ENCODE measurements at places on chromosomes 1 and 21. TPM values are rescaled to one million over a fixed set of nuclear protein-coding genes. Genes with fewer than 3 reads are reported as not detected.

Gene NTPCR
- total RNA-seq: 53.7 TPM

- DNase-seq: no peak
These were observed 94.5 kb downstream of the CD58 start for GRCh38 chr1:116476321-116476720.

GRCh38 chr1:85060038-85060437 lies 11.7 kb upstream of the MCOLN3 start:
- no peak for DNase-seq

GRCh38 chr21:28252928-28253327 lies 739.7 kb downstream of the LTN1 start:
- no peak for DNase-seq

Gene OLIG2
- 0.05 TPM for total RNA-seq

DNA sequence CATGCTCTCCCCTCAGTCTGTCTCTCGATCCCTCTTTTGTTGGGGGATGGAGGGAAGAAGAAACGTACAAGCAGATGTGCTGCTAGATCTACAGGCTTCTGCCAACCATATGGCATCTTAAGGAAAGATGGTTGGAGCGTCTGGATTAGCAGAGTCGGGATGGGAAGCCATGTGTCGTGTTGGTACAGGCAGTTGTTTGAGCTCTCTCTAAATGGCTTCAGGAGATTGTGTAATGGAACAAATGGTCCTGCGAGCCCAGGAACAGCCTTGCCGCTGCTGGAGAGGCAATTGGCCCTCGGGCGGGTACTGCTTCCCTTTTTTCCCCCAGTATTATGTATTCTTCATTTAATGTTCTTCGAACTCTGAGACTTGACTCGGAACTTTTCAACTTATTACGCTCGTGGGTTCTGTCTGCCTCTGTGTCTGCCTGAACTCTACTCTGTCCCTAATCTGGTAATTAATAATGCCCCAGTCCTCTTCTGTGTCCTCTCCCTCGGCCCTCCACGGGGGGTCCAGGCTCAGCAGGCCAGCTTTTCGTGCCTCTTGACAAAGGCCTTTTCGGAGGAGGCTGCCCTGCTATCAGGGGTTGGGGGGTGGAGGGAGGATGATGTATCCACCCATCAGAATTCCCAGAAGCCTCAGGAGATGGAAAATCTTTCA lies 215.3 kb downstream of the SDCCAG8 start:
- no peak for DNase-seq

Gene OR6N2
- total RNA-seq: not detected

Gene NUP210L
- 0.14 TPM for total RNA-seq

Gene CRYBG2
- total RNA-seq: 0.76 TPM

Gene CELSR2
- 1.2 TPM for total RNA-seq

DNA sequence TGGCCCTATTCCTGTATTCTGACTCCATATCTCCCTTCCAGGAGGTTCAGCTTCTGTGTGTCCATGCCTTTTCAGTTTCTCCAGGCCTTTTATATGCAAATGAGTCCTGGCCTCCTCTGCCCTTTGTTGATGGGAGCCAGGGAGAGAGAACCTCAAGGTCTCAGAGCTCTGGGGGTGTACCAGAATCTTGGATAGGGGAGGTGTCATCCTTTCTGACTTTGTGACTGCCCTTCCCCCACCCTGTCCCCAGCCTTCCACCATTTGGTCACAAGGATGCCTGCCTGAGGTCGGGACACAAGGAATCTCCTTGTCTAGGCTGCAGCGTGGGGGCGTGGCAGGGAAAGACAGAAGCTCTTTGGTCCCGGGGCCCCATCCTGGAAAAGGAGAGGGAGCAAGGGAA lies 18.6 kb downstream of the LURAP1 start:
- no peak for DNase-seq

DNA sequence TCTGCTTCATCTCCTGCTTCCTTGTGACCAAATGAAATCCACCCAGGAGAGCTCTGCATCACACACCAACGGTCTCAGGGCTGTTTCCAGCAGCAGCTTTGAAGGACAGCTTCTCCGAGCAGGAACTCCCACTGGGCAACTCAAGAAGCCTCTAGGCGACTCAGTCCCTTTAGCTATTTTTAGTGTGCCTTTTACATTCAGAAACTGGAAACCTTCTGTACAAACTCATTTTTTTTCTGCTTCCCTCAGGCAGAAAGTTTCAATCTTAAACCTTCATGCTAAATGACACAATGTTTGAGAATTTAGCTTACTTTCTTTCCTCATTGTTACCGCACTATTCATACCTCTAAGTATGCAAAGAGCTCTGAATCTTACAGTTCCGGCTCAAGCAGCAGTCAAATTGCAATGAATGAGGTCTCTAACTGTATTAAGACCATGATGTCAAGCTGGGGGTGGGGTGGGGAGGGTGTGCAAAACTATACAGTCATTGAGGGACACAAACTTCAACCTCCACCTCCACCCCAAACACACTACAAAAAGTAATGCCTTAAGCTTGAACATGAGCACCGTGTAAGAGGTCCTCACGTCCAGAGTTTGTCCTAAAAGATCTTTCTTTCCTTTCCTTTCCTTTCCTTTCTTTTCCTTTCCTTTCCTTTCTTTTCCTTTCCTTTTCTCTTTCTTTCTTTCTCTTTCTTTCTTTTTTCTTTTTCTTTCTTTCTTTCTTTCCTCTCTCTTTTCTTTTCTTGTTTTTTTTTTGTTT lies 16.4 kb upstream of the TARBP1 start:
- no peak for DNase-seq

DNA sequence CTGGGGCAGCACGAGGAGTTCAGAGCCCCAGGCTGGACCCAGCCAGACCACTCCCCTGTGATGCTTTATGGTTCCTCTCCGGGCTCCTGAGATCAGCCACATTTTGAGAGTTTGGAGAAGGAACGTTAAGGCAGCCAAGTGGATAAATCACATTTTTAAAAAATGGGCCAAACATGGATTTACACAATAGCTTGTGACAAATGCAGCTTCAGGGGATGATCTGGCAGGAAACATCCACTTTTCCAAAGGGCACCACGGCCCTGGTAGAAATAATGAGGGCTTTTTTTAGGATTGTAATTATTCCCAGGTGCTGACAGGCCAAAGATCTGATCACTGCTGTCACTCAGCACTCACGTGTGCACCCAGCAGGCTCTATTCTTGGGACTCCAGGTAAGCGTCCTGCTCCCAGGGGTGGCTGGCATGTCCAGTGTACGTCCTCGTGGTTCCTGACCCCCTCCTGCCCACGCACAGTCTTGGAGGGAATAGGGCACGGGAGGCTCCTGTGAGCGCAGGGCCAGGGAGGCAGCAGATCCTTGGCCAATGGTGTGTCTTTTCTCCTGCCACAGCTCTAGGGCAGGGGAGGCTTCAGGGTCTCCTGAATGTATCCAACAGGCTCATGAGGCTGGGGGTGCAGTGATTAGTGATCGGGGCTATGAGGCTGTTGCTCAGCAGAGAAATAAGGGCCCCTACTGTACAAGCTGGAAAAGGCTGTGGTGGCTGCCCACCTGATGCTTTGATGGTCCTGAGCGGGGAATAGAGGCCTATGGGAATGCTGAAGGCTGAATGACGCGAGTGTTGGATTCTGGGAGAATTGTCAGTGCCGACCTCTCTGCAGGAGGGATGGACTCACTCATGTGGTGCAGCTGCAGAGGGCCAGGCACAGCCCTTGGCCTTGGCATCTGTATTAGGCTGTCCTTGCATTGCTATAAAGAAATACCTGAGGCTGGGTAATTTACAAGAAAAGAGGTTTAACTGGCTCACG lies 415.7 kb downstream of the PTPRU start:
- no peak for DNase-seq

Gene NOS1AP
- 0.05 TPM for total RNA-seq

DNA sequence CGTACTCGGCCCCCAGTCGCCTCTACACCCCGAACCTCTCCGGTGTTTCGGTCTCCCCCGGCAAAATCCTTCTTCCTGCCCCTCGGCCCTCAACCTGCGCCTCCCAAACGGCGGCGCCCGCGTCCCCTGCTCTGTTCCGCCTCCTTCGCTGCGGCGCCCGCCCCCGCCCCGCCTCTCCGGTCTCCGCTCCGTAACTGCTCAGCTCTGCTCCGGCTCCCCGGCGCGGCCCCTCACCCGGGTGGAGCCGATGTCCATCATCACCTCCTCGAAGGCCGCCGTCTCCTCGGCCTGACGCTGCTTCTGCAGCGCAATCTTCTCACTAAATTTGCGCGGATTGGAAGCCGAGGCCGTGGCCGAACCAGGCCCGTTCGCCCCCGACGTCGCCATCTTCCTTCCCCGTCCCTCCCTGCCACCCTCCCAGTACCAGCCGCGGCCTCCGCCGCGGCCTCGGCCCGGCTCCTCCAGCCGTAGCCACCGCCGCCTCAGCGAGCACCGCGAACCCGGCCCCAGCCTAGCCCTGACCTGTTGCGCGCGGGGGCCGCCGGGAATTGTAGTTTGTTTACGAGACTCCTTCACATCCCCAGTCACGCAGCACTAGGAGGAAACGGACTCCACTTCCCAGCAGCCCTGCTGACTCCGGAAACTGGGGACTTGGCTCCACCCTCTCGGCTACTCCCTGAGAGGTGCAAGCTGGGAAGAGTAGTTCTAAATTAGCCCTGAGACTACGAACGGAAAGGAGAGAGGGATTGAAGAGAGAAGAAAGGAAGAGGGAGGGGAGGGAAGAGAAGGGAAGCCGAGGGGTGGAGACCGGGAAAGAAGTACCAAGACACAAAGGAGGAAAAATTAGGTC lies at the start of gene CRTC2:
Gene CRTC2 (minus strand): TSS at position 502 of the 850 bp plus-strand sequence. CDS start 115 bp downstream, at position 387.
- peak; percentile 96 for DNase-seq

DNA sequence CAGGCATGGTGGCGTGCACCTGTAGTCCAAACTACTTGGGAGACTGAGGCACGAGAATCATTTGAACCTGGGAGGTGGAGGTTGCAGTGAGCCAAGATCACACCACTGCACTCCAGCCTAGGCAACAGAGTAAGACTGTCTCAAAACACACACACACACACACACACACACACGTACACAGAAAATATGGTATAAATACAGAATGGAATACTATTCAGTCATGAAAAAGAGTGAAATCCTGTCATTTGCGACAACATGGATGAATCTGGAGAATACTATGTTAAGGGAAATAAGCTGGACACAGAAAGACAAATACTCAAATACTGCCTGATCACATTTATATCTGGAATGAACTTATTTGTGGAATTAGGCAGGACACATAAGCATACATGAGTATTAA lies 18.4 kb downstream of the FOXD2 start:
- no peak for DNase-seq

DNA sequence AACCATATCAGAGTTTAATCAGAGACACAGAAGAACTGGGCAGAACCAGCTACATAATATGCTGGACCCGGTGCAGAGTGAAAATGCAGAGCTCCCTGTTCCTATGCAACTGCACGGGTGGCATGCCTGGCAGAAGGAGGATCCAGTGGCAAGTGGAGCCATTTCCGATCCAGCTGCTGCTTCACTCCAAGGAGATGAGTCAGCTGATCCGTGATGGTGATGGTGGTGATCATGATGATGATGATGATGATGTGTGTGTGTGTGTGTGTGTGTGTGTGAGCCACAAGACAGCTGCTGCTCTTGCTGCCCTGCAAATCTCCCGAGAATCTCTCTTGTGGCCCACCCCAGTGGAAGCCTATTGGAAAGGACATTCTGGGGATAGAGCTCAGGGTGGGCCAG lies 133.0 kb downstream of the URB2 start:
- no peak for DNase-seq

Gene HS2ST1
- total RNA-seq: 11.5 TPM

DNA sequence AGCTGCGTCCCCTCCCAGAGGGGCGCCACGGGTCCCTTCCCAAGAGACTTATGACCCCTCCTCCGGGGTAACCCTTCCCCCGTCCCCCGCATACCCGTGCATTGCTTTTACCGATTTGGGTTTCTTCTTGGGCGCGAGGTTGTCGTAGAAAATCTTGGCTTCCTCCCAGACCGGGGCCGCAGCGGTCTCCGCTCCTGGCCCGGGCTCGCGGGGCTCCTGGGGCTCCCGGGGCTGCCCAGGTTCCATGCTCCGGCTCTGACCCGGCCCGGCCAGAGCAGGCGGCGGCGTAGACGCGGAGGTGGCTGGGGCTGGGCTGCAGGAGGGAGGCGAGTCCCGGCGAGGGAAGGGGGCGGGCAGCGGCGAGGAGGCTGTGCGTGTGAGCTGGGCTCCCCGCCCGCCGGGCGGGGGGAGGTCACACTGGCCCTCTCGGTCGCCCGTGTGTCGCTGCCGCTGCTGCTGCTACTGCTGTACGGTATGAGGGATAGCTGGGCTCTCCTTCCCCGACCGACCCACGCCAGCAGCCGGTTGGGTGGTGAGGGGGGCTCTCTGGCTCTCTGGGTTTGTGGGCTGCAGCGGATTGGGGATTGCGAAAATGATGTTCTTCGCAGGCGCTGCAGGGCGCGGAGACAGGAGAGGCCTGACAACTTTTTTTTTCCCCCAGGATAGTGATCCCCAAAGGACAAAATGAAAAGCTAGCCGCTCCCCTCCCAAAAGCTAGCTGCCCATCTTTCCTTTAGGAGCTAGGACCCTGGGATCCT lies at the start of gene NT5C1A:
Gene NT5C1A (minus strand): TSS at position 315 of the 758 bp plus-strand sequence. CDS start 69 bp downstream, at position 246.
- no peak for DNase-seq

GRCh38 chr1:224711876-224712275 lies 95.8 kb downstream of the CNIH3 start:
- no peak for DNase-seq

DNA sequence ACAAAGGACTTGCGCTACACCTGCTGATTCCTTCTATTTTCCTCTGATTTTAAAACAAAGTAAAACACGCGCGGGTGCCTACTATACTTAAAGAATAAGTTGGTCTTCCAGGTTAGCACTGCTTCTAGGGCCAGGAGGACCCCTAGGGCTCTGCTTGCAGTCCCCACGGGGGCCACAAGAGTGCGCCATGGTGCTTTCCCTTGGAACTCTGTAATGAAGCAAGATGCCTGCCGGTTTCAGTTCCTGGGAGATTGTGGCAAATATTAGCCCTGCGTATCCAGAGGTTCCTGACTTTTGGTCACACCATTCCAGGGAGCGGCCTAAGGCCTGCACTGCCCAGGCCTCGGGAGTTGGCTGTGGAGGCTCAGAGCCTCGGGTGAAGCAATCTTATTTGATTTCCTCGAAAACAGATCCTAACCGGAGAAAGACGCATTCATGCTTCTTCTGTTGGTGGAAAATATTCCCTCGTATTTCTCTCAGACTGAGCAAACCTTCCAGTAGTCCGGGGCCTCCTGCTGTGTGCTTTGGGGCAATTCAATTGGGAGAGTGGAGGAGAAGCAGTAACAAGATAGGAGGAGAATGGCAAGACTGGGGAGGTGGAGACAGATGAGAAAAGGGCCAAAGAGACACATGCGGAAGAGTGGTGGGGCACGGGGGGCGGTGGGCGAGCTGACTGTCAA lies 25.3 kb downstream of the ADAM30 start:
- peak; percentile 34 for DNase-seq

Gene PADI1
- total RNA-seq: 0.14 TPM

Gene CD1B
- 456 TPM for total RNA-seq
